ENCODE measurements at places on chromosomes 1 and 21.
A peak's percentile ranks its signal among the peaks of the same experiment; 100 is the strongest.

DNA sequence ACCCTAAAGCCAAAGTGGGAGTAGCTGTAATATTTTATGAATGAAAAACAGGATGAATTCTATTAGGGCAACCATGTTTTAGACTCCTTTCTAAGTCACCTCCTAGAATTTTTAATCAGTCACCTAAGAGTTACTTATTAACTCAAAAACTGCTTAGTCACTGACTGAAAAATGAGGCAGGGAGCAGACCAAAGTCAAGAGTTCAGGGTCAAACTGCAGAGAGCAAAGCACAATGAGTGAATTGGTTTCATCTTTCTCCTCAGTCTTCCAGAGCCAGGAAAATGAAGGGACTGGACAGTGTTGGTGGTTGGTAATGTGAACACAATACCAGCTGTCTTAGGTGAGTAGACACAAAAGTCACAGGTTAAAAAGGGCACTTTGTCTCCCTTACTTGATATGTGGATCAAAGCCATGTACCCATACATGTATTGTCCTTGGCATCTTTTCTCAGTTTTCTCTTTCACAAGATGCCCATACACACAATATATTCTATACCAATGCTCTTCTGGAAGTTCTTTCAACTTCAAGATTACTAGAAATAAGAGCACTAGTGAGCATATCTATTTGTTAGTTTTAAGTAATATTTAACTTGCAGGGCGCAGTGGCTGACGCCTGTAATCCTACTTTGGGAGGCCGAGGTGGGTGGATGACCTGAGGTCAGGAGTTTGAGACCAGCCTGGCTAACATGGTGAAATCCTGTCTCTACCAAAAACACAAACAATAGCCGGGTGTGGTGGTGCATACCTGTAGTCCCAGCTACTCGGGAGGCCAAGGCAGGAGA, 42.2 kb downstream of the ATP1B1 start:
- no peak for DNase-seq

GRCh38 chr1:9822490-9822889, 1.3 kb downstream of the CLSTN1 start:
- no peak for DNase-seq

GRCh38 chr1:89604414-89604735, 28.5 kb upstream of the LRRC8C start:
- no peak for DNase-seq

DNA sequence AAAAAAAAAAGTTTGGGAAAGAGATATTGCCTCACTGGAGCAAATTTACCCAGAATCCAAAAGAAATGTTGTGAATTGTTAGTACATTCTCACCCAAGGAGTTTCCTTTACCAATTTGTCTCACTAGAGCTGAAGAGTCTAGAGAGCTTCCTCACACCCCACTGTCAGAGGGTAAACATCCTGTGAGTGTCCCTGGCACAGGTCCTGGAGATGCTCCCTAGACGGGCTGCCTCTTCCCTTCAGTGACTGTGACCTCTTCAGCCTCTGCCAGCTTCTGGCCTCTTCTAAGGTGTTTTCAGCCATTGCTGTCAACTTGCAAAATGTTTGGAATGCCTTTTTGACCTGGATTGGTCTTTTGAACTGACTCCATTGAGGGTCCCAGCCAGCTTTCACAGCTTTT, 159.4 kb downstream of the DHRS3 start:
- no peak for DNase-seq

DNA sequence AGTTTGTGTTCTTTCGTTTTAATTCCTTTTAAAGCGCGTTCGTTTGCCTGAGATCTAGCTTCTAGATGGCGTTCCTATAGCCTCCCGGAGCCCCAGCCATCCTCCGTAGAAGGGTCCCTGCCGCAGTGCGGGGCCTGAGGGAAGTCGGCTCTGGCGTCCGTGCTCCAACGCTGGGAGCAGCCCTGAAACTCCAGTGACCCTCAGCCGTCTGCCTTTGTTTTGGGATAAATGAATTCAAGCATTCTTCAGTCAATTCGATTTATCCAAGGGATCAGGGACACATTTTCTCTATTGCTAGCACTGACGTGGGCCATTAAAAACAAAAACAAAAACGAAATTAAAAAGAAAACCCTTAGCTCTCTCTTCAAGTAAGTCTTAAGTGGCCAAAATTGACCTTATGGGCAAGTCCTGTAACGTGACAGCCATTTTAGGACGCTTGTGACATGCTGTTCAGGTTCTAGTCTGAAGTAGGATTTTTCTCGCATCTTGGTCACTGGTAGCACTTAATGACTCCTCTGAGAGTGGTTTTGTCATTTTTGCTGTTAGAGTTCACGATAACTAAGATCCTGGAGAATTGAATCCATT, 742 bp upstream of the HSPA13 start:
- peak; percentile 14 for DNase-seq

DNA sequence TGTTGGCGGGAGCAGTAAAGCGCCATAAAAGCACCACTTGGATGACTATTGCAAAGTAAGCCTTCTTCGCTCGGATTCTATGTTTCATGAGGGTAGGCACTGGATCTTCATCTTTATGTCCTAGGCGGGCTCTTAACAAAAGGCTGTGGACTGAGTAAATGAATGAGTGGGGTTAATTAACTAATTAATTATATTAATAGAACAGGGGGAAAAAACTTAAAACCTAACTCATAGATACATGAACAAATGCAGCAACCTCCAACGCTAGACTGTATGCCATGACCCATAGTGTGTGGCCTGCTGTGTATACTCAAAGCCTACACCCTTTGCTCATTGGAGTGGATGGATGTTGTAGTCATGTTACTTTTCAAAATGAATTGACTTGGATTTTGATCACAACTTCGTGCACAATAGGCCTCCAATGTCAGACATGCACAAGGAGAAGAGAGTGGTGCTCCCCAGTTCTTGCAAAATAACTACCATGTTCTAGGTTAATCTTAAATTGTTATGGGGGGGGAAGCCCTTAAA, 417 bp upstream of the GFI1 start:
- no peak for DNase-seq

GRCh38 chr1:237953238-237953637, 62.5 kb upstream of the ZP4 start:
- DNase-seq = no peak

DNA sequence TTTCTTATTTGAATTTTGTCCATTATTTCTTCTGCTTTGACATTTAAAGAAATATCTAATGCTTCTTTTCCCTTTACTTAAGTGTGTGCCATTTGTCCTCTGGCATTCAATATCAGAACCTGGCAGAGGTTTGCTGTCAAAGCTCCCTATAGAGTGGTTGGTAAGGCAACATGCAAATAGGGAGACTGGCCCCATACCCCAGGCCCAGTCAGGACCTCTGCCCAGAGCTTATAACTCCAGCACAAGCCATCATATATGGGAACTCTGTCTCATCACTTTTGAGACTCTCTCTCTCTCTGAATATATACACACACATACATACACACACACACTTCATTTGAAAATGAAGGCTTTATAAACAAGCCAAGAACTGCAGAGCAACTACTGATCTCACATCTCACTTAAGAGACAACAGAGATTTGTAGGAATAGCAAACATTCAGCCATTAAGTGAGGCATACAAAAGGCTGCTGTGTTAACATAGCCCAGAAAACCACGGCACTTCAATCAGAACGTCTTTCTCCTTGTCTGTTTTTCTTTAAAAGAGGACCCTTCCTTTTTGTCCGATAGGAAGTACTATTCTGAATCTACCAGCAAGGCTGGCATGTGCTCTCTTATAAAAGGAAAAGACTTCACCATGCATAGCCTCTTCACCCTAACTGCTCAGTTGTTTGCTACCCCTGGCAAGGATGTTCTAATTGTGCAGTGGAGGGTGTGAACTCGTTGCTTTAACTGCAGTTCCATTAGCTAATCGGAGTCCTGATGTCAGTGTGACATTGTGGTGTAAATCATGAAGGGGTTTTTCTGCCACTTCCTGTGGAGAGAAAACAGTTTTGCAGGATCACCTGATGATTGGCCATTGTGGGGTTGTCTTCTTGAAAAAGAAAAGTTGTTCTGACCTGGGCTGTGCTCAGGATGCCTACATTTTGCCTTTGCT, 101.7 kb downstream of the NR5A2 start:
- DNase-seq = no peak

DNA sequence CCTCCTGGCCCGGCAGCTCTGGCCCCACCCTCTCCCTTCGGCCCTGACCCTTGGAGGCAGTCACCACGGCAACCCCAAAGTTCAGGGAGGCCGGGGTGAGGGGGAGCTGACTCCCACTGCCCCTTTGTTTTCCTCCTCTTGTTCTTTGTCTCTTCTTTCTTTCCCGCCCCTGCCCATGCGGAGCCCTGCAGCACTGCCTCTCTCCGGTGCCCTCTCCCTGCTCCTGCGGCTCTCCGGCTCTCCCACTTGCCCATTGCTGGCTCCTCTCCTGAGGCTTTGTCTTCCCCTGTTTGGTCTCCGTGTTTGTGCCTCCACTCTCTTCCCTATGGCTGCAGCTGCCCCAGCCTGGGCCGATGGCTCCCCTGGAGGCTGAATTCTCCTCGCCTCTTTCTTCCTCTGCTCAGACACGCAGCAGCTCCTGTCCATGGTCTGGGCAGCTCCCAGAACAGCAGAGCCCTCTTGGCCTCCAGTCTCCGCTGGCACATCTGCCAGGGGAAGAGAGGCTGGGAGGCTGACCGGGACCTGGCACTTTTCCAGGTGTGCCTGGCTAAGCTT, 5.8 kb downstream of the CELSR2 start:
- DNase-seq = no peak

- DNase-seq = peak; percentile 45
Measured at GRCh38 chr1:175725684-175726083, 17.7 kb downstream of the TNR start.

DNA sequence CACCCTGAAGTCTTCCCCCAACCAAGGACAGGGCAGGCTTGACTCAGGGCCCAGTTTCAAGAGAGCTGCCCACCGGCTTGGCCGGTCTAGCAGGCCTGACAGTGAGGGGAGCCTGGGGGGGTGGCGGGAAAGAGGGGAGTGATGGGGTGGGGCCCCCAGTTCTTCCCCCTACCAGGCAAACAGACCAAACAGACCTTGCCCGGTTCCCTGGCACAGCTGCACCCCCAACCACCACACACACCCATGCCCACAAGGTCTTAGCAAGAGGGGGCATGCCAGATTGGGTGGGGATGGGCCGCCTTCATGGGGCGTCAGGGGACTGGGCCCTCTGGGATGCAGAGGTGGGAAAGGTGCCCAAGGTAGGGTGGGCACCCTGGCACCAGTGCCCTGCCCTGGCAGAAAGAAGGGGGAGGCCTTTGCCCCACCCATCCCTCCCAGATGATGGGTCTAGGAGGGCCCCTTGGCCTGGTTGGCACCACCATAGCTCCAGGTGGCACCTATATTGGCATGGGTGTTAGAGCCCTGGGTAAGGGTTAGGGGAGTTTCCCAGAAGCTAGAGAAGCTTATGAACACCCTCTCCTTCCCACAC, 8.9 kb downstream of the ZBTB7B start:
- DNase-seq = no peak

- no peak for DNase-seq
Measured at GRCh38 chr1:109497449-109498160, 3.7 kb downstream of the CYB561D1 start.

DNA sequence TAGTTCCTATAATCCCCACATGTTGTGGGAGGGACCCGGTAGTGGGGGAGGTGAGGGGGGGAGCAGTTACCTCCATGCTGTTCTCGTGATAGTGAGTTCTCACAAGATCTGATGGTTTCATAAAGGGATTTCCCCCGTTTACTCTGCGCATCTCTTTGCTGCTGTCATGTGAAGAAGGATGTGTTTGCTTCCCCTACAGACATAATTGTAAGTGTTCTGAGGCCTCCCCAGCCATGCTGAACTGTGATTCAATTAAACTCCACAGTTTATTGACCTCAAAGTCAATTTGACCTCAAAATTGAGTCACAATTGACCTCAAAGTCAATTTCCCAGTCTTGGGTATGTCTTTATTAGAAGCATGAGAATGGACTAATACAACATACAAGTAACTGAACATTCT, 19.7 kb downstream of the DPH5 start:
- DNase-seq = no peak

DNA sequence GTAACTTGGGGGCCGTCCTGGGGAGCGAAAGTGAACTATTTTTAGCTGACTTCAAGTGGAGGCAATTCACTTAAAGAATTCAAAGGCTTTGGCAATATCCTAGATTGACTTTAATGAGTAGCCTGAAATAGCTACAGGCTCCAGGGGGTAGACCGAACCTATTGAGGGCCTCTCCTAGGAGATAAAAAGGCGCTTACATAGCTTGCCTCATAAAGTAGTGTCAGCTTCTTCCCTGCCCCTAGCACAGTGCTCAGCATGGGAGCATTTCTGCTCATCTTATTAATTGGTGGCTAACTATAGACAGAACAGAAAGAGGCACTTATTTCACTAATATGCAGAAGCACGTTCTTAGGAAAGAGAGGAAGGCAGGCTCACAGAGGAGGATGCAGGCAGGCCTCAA, 12.3 kb upstream of the CTNNBIP1 start:
- DNase-seq = peak; percentile 36

DNA sequence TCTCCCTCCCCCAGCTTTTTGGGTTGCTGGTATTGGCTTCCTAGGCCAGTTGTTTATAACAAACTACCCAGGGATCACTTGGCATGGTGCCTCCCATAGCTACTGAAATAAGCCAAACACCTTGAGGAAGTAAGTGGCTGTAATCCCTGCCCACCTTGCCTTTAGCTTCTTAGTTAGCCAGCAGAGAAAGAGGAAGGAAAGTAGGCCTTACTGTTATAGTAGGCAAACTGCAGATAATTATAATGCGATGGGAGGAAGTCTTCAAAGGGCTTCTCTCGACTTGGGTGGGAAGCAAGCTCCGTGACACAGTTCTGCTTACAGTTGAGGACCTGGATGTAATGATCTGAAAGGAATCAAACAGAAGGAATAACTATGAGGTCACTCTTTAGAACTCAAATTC, 8.2 kb downstream of the P3H1 start:
- DNase-seq = no peak
